ENCODE measurements at places on chromosomes 5 and 9.
A peak's percentile ranks its signal among the peaks of the same experiment; 100 is the strongest.

- no peak for DNase-seq
These were observed 33.7 kb downstream of the GPR21 start for GRCh38 chr9:123067136-123067535.

- no peak for DNase-seq
These were observed 439.5 kb downstream of the GADD45G start for GRCh38 chr9:90044263-90044662.

DNA sequence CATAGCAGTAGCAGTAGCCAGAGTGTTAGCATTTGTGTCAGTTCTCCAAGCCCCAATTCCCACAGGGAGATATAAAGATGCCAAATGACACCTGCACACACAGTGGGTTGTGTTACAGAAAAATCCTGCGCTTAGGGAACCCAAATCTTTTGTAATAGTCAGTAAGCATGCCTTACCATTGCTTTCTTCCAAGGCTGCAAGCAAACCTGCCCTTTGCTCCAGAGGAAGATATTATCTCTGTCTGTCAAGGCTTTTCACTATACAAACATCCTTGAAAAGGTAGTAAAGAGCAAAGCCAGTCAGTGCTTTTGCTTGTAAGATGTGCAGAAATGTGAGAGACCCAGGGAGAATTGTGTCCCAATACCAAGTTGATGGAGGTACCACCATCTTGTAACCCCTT, 2.9 kb downstream of the ANKDD1B start:
- DNase-seq: no peak

GRCh38 chr9:77876590-77876989, 155.0 kb downstream of the GNAQ start:
- DNase-seq: no peak

- peak; percentile 42 for DNase-seq
These were observed 21.0 kb upstream of the ALDH1B1 start for GRCh38 chr9:38371495-38371894.

- DNase-seq: no peak
These were observed 34.9 kb downstream of the RAPGEF1 start for GRCh38 chr9:131704988-131705387.

DNA sequence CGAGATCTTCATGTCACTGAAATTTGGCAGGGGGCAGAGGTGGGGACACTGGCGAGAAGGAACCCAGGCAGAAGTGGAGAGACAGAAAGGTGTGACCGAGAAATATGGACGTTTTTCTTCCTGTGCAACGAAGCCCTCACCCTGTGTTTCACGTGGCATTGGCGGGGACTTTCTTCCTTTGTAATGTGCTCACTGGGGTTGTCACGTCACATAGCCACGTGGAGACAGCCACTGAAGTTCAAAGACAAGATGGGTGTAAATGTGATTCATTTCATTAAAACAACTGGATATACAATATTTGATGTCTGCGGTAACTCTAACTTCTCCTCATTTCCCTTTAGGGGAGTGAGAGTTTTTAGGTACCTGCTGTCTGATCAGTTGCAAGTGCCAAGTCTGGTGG, 225.7 kb downstream of the FSTL4 start:
- no peak for DNase-seq

- DNase-seq: no peak
These were observed 160.9 kb upstream of the LHFPL2 start for GRCh38 chr5:78809444-78809843.

- no peak for DNase-seq
These were observed 9.6 kb downstream of the C9orf152 start for GRCh38 chr9:110198357-110198756.

- DNase-seq: no peak
These were observed 49.0 kb upstream of the SUSD3 start for GRCh38 chr9:93009337-93010015.

DNA sequence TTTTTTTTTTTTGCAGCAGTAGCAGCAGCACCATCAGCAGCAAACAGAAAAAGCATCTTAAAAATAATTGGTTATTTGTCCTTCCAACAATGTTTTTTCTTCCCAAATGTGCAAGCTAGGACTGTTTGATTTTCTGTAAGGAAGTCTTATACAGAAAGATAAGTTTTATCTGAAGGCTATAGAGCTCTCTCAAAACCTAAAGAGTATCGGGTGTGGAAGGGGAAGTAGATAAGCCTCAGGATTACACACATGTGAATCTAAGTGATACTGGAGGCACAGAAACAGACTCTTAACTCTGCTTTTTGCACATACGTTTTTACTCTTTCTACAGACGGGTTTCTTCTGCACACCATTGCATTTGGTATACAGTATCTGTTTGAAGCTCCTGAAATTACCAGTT, 184.4 kb upstream of the FTMT start:
- DNase-seq: no peak

- no peak for DNase-seq
These were observed 70.4 kb upstream of the FCN1 start for GRCh38 chr9:134987906-134988700.

DNA sequence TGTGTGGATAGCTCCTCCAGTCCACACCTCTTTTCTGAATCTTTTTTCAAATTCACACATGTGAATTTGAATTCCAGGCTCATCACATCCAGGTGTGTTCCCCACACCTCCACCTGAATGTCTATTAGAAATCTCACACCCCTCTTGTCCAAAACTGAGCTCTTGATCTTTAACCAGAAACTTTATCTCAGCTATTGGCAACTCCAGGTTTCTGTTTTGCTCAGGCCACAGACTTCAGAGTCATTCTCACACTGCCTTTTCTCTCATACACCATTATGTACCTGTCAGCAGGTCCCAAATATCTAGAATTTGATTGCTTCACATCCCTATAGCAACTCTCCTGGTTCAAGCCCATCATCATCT, 11.6 kb downstream of the NIPSNAP3B start:
- DNase-seq: no peak

- DNase-seq: peak; percentile 44
These were observed 29.3 kb downstream of the GRAMD2B start for GRCh38 chr5:126452477-126452876.

GRCh38 chr9:113626735-113627495, 163.4 kb downstream of the RGS3 start:
- peak; percentile 53 for DNase-seq

GRCh38 chr5:125668884-125669283, 754.3 kb upstream of the GRAMD2B start:
- no peak for DNase-seq

DNA sequence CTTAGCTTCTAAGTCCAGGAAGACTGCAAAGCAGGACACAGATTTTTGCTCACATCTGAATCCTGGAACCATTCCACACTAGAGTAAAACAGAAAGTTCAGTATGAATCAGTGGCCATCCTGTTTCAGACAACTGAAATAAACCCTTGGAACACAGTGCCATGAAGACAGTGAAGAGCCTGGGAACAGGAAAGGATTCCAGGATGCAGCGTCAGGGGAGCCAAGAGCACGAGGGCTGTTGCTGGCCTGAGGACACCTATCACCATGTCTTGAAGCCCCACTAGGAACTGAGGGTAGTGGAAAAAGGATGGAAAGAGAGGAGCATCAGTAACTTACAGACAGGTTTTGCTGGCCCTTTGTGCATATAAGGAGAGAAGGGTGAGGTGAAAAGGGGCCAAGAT, 115.3 kb upstream of the FSTL4 start:
- DNase-seq: peak; percentile 8

- DNase-seq: no peak
These were observed 2.2 kb downstream of the THBS4 start for GRCh38 chr5:80037366-80037765.

- peak; percentile 90 for DNase-seq
These were observed 1.3 kb upstream of the SH3PXD2B start for GRCh38 chr5:172455511-172456061.

GRCh38 chr9:34426347-34427074, 31.9 kb downstream of the FAM219A start:
- DNase-seq: no peak

DNA sequence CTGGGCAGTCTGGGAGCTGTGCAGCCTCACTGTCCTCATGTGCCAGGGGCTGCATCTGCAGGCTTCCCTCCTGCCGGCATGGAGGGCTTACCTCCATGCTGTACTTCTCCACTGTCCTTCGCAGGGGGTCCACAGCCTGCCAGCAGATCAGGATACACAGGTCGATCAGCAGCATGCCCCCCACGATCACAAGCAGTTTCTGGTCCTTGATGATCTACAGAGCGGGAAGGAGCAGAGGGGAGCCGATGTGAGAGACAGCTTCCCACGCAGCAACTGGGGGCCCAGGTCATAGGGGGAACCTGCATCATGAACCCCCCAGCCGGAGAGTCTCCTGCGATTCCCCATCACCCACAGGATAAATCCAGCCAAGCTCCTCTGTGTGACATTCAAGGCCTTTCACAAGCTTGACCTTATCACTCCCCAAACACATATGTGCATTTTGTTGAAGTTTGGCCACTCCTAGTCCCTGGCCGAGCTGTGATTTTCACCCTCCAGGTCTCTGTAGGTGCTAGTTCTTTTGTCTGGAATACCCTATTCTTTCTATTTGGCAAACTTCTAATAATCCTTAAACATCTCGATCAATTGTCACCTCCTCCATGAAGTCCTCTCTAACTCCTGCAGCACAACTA, 107.3 kb upstream of the TBC1D2 start:
- DNase-seq: no peak

- DNase-seq: peak; percentile 29
These were observed 26.7 kb upstream of the FCN1 start for GRCh38 chr9:134944351-134944802.

DNA sequence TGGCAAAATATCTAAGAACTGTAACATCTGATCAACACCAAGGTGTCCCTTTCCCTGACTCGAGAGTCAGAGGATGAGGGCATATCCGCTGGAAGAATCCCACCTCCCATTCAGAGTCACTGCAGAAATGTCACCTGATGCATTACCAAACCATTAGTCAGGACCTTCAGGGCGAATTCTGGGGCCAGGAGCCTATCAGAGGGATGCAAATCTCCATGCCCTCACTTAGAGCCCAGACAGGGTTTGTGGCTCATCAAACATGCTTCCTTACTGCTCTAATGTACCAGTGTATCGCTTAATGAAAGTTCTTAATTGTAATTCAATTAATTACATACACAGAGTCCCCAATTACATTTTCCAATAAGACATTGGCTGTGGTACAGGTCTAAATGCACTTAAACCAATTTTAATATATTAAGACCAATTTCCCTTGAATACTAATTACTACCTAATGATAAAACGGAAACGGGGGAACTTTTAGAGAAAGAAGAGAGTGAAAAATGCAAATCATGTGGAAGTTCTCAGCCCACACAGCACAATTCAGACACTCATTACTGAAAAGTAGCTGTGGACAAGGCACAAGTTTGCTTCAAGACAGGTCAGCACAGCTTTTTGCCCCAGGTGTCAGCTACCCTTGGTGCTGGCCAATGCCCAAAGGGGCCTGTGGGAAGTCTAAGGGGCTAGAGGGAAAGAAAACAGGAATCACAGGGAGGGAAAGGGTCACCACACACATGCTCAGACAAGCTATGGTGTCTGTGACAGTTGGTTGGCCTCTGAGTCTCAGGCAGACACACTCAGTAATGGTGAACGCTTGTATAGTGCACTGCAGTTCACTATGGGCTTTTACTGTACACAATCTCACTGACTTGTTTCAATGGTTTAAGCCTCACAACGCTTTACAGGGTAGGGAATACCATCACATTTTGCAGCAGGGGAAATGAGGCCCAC, 211.6 kb downstream of the MAPKAP1 start:
- peak; percentile 9 for DNase-seq

DNA sequence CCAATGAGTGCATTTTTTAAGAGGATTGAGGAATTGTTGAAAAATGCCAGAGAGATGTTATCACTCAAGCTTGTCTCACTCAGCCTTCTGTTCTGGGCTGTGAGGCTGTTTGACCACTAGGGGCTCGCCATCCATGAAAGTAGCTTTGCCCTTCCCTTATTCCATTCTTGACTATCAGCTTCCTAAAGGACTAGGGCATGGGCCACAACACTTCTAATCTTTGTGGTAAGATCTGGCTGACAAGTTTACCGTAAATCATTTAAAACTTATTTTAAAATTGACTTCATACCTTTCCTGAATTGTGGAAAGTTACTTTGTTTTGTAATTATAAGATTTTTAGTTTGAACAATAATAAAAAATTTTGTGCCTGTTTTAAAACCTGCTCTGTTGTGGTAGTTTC, 49.5 kb downstream of the TJP2 start:
- peak; percentile 77 for DNase-seq

DNA sequence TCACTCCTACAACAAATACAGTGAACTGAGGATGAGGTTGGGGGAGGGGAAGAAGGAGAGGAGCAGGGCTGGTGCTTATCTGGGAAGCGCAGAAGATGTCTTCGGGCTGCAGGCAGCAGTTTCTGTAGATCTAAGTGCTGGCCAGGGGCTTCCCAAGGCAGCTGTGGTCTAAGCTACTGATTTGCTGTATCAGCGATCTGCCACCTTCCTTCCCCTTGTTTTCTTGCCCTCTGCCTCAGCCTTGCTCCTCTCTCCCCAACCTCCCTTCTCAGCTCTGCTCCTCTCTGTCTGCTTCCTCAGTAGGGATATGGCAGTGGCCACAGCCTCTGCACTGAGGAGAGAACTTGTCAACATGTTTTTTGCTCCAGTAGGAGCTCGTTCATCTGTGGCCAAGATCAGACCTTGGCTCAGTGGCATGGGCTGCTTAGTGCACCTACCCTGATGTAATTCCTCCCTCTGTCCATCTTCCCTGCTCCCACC, 42.8 kb upstream of the IL6ST start:
- DNase-seq: no peak

DNA sequence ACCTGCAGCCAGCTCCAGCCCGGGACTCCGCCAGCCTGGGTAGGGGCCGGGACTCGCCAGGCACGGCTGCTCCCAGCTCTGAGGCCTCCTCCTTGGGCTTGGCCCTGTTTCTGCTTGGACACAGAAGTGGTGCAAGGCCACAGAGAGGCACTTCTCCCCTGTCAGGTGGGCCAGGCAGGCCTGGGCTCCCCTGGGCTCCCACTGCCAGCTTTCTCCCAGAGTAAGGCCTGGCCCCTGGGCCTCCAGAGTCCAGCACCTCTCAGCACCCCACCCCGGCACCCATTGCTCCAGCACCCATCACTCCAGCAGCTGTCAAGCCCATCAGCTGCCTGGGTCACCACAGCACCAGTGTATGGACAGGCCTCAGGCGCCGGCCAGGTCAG, 71.1 kb upstream of the LRRTM2 start:
- no peak for DNase-seq

DNA sequence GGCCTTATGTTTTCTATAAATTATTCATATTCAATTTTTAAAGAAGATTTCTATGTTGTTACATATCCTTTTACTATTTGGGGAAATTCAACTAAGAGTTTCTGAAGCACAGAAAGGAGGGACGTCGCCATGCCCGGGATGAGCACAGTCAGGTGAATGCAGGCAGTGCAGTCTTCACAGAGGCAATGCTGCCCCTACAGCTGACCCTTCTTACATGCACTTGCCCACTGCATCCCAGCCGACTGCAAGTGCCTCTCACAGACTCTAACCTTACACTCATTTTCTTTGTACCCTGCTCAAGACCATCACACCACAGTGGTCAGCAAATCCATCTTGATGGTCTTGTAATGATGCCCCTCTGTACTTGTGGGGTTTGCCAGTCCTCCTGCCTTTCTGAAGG, 73.8 kb downstream of the SHC3 start:
- no peak for DNase-seq

Measured in GM23248 (cell line).